ENCODE measurements at places on chromosomes 3 and 15.

GRCh38 chr3:5061218-5061569 is 60.9 kb upstream of the ARL8B start:
- DNase-seq, result no peak

DNA sequence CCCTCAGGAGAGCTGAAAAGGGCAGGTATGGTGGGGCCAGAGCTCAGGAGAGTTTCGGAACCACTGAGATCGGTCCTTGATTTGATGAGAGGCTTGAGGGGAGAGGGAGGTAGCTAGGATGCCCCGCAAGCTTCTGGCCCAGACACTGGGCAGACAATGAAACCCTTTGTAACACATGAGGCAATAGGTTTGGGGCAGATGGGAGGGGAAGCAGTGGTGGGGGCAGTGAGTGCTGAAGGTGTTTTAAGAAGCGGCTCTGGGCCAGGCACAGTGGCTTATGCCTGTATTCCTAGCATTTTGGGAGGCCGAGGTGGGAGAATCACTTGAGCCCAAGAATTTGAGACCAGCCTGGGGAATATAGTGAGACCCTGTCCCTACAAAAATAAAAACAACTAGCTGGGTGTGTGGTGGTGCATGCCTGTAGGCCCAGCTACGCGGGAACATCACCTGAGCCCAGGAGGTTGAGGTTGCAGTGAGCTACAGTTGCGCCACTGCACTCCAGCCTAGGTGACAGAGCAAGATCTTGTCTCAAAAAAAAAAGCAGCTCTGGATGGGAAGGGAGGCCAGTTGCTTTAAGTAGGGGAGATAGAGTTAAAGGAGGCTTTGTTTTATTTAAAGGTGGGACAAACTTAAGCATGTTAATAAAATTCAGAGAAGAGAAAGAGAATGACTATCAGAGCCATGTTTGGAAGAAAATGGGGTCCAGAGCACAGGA is 9.6 kb upstream of the SNX22 start:
- DNase-seq, result no peak

DNA sequence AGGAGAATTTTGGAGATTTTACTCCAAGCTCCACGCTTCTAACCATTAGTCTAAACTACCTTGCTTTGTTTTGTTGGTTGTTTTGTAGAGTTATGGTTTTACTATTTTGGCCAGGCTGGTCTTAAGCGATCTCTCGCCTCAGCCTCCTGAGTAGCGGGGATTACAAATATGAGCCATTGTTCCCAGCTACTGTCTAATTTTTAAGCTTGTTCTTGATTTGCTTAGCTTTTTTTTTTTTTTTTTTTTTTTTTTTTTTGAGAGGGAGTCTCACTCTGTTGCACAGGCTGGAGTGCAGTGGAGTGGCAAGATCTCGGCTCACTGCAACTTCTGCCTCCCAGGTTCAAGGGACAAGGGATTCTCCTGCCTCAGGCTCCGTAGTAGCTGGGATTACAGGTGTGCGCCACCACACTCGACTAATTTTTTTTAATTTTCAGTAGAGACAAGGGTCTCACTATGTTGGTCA is 28.5 kb downstream of the EFCAB12 start:
- DNase-seq, result no peak

GRCh38 chr3:124972457-124972856 is 37.9 kb upstream of the MUC13 start:
- no peak for DNase-seq

DNA sequence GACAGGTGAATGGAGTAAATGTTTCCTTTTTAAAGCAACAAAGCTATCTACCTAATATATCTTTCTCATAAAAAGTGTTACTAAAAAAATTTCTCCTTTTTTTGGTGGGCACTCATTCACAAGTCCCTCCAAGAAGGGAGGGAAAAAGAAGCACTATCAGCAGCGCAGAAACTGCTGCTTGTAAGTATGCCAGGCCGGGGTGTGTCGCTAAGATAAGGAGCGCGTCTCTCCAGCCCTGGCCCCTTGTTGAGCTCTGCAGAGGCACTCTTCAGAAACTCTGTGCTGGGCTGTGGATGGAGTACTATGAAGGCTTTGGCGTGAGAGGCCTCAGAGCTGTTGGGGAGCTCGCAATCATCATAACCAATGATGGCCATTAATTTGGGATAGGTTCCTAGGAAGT is 49.1 kb downstream of the ZDHHC3 start:
- no peak for DNase-seq

GRCh38 chr15:99635794-99636193 is 70.0 kb downstream of the MEF2A start:
- DNase-seq, result no peak

GRCh38 chr3:122365073-122365472 is 18.0 kb downstream of the MIX23 start:
- DNase-seq, result no peak

GRCh38 chr15:89912145-89912673 is 543 bp downstream of the ARPIN start:
- DNase-seq, result no peak

DNA sequence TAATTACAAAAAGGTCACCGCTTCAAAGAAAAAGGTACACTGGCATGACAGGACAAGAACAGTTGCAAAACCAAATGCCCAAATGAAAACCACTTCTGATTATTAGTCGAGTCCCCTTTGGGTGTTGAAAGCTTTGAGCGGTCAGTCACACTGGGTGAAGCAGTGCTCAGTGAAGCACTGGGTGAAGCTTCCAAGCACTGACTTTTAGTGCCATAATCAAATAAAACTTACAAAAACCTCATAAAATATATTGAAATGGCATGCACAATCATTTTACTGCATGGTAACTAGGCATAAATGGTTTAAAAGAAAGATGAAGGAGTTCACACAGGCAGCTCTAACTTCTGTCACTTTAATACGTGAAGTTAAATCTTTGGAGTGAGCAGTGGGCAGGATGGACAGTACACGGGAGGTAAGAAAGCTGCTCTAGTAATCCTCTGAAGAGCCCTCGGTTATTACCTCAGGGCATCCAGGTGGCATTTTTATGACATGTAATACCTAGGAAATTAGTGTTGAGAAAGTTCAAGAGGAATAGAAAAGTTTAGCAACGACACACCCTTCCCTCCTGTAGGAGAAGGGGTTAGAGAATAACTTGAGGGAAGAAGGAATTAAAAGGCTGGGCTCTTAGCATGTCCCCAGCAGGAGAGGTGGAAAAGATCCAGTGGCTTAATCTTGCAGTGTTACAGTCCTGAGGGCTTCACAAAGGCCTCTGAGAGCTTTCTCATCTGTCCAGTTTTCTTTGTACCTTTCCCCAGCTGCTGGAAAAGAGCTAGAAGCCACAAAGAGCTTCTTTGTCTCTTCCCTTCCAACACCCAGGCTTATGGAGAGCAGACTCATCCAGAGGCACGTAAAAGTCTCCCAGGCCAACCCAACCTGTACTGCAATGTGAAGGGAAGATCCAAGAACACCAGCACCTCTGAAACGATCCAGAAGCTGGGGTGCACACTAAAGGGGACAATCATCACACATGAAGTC is 64.9 kb upstream of the MYO5C start:
- no peak for DNase-seq

GRCh38 chr3:78633626-78634025 is 1134.2 kb downstream of the ROBO1 start:
- no peak for DNase-seq

- DNase-seq, result no peak
Observed at GRCh38 chr3:16053794-16054193, 120.7 kb upstream of the GALNT15 start.

DNA sequence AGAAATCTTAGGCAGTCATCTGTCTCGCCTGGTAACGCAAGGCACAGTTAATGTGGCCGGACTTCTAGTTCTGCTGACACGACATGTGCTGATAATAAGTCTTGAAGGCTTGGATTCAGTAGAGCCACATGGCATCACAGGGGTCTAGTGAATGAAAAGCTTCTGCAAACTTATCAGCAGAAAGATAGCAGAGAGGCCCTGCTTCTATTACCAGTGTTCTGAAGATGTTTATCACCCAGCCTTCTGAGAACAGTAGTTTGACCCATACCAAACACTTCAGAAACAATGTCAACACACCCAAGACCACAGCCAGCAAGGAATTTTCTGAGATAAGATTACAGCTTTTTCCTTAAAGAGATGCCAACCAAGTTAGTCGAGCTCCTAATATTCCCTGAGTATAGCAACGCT is 102.7 kb upstream of the UMPS start:
- no peak for DNase-seq

GRCh38 chr3:52238761-52239701 is at the start of gene TWF2:
TSS of gene TWF2 (minus strand) at chr3:52239158. CDS start at chr3:52239016, 142 bp downstream.
- DNase-seq, result peak; percentile 74

DNA sequence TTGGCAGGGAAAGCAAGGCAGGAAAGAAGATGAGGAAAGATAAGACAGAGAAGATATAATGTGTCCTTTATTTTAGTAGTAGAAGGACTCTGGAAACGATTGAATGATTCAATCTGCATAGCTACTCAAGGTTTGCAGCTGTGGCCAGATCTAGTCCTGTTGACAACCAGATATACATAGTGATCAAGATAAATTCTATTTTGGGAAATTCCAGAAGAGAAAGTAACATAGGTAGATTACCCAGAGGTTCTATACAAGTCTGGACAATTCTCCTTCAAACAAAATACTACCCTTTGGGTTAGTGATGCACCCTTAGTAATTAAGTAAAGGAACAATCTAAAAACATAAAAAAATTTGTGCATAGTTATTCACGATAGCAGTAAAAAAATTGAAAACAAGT is 9.4 kb downstream of the TERC start:
- DNase-seq, result no peak

DNA sequence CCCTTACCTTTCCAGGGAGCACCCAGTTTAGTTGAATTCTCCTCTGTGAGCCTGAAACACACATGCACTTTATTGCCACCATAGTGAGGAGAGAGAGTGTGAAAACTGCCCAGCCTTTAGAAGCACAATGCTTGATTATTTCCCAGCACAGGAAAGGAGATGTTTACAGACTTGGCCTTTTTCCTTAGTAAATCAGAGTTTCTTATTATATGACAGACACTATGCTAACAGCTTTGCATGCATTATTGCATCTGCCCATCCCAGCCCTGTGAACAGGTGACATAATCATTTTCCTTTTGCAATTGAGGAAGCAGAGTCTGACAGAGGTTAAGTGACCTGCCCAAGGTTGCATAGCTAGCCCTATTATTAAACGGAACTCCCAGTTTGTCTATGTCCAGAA is 36.5 kb downstream of the CAPN3 start:
- no peak for DNase-seq

DNA sequence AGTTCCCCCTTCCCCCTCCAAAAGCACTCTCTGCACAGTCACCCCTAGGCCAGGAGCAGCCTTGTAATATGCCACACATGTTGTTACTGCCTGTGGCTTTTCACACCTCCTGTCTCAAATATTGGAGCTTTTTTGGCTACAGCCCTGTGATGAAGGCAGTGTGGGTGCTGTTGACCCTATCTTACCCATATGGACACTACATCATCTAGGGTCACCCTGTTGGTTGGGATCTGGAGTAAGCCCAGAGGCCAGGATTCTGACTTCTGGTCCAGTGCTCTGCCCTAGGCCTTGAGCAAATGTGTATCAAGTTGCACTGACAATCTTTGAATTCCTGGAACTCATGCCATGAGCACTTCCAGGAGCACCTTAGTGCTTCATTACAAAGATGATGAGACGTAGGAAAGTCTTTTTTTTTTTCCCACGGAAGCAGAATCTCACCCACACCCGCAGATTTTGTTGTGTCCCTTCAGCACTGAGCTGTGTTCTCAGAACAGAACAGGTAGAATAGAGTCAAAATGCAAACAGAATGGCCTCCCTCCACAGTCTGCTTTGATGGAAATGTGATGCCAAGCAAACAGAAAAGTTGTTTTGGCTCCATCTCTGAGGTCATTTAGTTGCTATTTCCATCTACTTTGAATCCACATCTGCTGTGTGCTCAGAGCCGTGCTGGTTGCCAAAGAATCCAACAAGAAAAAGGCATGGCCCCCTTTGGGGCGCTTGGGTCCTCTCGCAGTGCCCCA is 49.6 kb downstream of the SMAD3 start:
- DNase-seq, result no peak

- no peak for DNase-seq
Observed at GRCh38 chr3:23915537-23916108, 1.2 kb downstream of the NKIRAS1 start.

- no peak for DNase-seq
Observed at GRCh38 chr3:107260207-107260606, 117.0 kb upstream of the CCDC54 start.

DNA sequence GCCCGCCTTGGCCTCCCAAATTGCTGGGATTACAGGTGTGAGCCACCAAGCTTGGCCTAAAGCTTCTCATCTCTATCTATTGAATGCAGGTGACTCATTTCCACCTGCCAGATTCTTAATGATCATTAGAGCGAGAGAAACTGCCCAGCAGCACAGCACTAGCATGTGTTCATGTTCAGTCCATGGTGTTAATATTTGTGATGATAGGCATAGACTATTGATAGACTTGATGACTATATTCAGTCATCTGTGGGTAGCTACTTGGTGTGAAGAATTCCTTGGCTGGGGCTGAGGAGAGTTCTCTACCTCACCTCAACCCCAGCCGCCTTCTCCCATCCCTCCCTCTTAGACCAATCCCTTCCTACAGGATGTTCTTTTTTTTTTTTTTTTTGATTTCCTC is 60.0 kb downstream of the ST6GAL1 start:
- DNase-seq, result no peak

DNA sequence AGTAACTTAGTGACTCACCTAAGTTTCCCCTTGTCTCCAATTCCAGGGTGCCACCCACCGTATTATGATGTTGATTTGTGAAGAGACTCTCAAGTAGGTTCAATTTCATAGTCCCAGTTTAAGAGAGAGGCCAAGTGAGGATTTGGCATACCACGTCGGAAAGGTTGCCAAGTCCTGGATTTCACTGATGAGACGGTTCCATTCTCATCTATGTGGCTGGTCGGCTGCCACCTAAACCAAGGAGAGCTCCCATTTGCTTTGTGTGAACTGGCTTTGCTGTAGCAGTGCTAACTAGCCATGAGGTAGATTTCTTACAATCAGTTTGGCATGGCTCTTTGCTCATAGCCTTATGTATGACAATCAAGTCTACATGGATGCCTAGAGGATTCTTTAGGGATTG is 653.6 kb downstream of the NLGN1 start:
- DNase-seq, result no peak

DNA sequence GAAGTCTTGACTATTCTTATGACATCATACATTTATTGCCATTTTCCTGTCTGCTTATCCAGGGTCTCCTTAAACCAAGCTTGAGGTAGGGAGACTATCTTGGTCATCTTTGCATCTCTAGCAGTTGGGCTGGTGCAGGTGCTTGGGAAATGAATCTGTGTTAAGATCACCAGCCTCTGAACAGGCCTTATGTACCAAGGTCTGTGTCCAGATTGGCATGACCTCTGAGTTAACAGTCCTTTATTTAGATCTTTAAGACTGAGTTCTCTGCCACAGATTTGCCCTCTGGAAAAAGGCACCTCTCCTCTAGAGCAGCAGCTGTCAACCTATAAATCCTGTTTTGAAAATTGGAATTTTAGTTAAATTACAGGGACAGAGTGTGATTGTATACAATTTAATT is 35.4 kb downstream of the RAB7A start:
- DNase-seq, result no peak

GRCh38 chr3:14520967-14521366 is 19.2 kb downstream of the GRIP2 start:
- no peak for DNase-seq
